ENCODE measurements at places on chromosomes 7 and 10.

DNA sequence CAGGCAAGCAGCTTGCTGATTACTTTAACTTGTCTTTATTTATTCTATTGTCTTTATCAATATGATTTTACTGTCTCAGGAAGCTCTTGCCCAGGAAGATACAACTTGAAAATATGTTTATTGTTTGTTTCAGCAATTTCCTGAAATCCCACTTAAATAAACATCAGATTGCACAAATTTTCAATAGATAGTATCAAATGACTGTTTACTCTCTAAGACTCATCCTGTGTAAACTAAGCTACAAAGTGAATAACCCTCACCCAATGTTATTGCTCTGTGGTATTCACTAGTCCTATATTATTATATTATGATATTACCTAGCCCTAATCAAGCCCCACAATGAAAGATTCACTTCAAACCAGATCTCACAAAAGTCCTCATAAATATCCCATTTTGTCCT is 130.4 kb upstream of the HPS1 start:
- DNase-seq: no peak

DNA sequence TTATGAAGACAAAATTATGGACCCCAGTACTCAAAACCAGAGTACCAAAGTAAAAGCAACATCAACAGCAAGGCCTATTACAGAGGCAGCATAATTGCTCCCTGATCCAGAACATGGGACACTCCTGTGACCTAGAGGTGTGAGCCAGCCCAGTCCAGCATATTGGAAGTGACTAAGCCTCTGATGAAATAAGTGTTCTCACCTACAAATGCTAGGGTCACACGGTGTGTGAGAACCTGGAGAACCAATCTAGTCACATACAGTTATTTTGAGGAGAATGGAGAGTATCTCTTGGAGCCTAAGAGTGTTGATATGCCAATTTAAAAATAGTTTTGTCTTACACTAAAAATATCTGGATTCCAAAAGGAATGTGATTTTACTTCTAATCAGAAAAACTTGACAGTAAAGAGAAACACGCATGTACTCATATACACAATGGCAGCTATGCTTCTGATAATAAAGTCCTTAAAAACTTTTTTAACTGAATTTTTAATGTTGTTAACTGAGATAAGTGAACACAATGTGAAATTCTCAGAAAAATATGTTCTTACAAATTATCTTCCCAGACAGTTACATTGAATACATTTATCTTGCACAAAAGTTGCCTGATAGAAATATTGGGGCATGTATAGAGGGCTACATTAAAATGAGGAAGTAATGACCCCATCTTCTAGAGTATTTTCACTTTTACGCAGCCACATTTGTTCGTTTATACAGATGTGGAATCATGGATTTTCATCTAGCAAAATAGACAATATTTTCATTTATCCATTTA is 56.8 kb upstream of the CD36 start:
- DNase-seq: no peak

GRCh38 chr7:126079151-126079550 is 1149.5 kb upstream of the POT1 start:
- no peak for DNase-seq

DNA sequence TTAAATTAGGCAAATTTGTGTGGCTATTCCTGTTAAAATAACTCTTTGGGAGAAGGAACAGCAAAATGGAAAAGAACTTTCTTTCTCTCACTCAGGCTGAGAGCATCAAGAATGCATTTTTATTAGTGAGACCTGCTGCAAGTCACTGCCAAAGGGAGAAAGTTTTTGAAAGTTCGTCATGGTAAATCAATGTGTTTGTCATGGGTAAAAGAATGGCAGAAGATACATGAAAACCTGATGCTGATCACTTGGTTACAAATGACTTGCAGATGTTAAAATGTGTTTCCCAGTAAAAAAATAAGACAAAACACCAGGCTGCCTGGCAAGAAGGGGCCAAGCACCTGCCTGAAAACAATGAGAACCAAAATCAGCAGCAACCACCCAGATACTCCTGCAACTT is 484.7 kb upstream of the NRP1 start:
- no peak for DNase-seq

GRCh38 chr7:157418204-157419034 is 81.6 kb downstream of the DNAJB6 start:
- no peak for DNase-seq

- no peak for DNase-seq
Measured at GRCh38 chr10:93816123-93816747, 58.5 kb downstream of the LGI1 start.

- DNase-seq: no peak
Measured at GRCh38 chr7:81264116-81264515, 345.3 kb upstream of the SEMA3C start.

DNA sequence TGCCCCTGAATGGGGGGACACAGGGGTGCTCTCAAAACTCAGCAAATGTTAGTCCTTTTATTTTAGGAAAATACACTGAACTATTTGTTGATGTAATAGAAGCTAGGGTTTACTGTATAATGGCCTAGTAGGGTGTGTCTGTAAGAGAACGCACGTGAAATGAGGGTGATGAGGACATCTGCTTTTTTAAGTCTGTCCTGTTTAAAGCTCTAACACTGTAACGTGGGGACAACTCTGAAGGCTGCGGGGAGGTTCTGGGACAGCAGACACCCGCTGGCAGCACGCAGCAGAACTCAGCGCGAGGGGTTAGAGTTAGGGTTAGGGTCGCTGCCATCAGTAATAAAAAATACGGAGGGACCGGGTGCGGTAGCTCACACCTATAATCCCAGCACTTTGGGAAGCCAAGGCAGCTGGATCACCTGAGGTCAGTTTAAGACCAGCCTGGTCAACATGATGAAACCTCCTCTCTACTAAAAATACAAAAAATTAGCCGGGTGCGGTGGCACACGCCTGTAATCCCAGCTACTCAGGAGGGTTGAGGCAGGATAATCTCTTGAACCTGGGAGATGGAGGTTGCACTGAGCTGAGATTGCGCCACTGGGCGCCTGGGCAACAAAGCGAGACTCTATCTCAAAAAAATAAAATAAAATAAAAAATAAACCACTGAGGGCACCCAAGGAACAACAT is 98.0 kb downstream of the CTBP2 start:
- no peak for DNase-seq

DNA sequence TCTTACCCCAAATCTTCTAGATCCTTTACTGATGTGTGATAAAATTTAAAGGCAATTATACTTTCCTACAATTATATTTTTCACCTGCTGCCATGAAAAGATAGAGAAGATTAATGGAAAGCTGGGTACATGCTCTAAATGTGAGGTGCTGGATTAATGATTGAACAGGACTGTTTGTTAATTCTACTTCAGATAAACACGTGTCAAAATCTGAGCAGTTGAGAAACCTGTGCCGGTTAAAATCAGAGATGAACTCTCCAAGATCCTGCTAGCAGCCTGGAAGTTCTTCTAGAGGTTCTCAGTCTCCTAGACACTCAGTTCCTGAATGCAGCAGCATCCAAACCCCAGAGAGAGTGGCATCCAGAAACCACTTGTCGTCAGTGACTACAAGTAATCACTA is 69.2 kb downstream of the INHBA start:
- DNase-seq: no peak

- no peak for DNase-seq
Measured at GRCh38 chr7:108149908-108150307, 19.7 kb upstream of the LAMB4 start.

DNA sequence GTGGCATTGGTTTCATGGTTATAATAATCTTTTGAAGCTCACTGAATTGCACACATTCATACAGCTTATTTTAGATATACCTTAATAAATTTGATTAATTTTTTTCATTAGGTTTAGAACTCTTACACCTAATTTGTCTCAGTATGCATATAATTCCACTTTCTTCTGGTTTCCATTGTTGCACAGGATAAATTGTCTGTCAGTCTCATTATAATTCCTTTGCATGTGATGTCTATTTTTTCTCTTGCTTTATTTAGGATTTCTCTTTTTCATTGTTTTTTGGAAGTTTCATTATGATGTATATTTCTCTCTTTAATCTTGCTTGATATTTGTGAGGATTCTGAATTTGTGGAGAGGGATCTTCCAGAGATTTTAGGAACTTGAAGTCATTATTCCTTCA is 84.7 kb downstream of the ARL5B start:
- DNase-seq: no peak

DNA sequence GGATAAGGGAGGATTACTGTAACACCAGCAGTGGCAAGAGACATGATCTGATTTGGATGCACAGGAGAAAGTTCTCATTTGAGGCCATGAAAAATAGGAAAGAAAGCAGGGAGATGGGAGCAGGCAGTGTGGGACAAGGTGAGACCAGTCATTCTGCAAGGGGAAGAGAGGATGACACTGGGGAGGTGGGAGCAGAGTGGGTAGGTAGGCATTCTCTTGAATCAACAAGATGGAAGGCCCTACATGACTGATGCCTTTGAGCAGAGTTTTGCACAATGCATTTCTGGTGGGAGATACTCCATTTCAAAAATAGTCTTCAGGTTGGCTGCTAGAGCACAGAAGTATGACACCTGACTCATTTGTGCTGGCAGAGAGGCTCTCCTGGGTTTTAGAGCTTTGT is 10.5 kb downstream of the RPS24 start:
- DNase-seq: no peak

DNA sequence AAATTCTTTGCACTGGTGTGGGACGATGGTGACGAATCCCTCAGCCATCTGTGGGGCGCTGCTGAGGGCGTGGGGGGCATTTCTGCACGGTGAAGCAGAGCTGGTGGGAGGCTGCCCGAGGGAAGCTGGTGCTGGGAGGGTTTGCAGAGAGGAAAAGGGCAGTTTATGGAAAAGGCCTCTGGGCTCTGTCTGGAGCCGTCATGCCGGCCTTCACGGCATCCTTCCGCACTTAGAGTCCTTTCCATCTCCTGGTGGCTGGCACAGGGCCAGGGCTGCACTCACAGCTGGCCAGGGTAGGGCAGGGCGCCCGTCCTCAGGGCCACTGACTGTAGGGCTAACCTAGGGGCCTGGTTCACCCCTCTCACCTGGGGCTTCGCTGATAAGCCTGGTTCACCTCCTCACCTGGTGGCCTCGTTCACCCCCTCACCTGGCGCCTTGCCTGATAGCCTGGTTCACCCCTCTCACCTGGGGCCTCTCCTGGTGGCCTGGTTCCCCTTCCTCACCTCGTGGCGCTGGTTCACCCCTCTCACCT is 598 bp upstream of the AMZ1 start:
- DNase-seq: no peak

DNA sequence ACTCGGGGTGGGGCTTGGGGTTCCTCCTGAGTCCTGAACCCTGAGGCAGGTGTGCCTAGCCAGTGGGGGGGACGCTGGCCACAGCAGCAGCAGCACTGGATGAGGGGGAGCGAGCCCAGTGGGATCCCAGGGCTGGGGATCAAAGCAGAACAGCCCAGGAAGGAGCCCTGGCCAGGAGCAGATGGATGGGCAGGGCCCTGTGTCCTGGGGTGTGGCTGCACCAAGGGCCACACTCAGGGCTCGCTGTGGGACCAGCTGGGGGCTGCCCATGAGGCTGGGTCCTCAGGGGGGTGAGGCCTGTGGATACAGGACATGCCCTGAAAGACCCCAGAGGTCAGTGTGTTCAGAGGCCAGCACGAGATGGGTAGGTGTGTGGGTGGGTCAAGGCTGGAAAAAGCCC is 50.9 kb downstream of the STK32C start:
- no peak for DNase-seq

- DNase-seq: no peak
Measured at GRCh38 chr10:31705136-31705535, 223.5 kb downstream of the ARHGAP12 start.

- DNase-seq: no peak
Measured at GRCh38 chr7:23714150-23714464, 4.1 kb downstream of the STK31 start.

GRCh38 chr7:99563650-99564049 is 5.2 kb downstream of the ZNF655 start:
- DNase-seq: no peak

- no peak for DNase-seq
Measured at GRCh38 chr7:158611541-158611940, 23.9 kb upstream of the PTPRN2 start.

DNA sequence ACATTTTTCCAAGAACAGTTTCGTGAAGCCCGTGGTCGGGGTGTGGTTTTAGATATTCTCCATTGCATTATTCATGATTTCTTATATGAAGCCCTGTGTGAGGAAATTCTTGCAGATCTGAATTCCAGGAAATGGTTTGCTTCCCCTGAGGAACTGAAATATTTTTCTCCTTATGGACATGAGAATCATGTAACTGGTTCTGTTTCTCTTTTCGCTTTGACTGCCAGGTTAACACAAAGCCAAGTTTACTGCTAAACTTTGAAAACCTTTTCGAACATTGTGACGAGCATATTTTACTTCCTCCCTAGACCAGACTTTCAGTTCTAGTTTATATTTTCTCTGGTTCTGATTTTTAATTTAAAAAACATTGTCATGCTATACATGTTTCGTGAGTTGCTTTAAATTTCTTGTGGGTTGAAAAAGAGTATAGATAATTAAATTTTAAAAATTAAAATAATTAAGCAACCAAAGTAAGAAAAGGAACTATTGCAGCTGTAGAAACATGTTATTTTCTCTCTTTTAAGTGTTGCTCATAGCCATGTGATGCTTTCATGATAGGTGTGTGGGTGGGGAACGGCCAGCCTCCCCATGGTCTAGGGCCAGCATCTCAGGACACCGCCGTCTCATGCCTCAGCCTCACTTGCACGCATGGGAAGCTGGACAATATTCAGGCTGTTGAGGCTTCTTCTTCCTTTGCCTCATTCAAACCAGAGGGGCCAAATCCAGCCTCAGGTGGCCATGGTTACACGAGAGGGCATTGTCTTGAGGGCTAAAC is 97.1 kb downstream of the CREB5 start:
- no peak for DNase-seq

DNA sequence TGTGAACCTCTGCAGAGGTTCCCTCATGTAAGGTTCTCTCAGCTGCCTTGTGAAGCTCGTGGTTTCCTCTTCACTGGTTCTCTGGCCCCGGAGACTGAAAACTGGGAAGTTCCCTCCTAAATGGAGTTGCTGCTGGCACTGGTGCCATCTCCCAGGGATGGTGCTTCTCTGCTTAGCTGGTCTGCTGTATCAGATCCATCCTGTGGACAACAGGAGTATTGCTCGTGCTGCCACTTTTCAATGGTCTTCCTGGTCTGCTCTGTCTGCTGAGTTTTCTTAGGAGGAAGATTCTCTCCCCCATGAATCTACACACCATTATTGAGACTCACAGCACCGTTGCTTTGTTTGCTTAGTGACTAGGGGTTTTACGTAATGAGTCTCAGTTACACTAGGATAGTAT is 247.8 kb downstream of the OTUD1 start:
- DNase-seq: no peak

- DNase-seq: no peak
Measured at GRCh38 chr10:4765428-4765827, 60.6 kb upstream of the AKR1E2 start.

GRCh38 chr7:95865716-95866371 is 93.5 kb downstream of the DYNC1I1 start:
- DNase-seq: no peak

GRCh38 chr10:30432622-30433305 is 1.2 kb upstream of the MAP3K8 start:
- DNase-seq: no peak

Data from GM19239 (cell line).